GM12891 (cell line): ENCODE measurements at places on chromosomes 7 and 10.

- DNase-seq: peak; percentile 58
These were observed at the start of gene CDK6 for GRCh38 chr7:92836489-92836999. TSS of gene CDK6 (minus strand) at chr7:92836573. CDS start at chr7:92833323, 3,250 bp downstream.

- DNase-seq: no peak
These were observed 29.8 kb downstream of the JAKMIP3 start for GRCh38 chr10:132095403-132096113.

DNA sequence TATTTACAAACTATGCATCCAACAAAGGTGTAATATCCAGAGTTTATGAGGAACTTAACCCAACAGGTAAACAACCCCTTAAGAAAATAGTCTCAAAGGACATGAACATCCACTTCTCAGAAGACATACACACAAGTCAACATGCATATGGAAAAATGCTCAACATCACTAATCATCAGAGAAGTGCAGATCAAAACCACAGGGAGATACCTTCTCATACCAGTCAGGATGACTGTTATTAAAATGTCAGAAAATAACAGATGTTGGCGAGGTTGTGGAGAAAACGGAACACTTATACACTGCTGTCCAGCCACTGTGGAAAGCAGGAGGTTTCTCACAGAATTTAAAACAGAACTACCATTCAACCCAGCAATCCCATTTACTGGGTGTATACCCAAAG lies 84.0 kb downstream of the ADD3 start:
- no peak for DNase-seq

- no peak for DNase-seq
These were observed 473.8 kb downstream of the KCNMA1 start for GRCh38 chr10:77163670-77164348.

GRCh38 chr10:133088179-133088955 lies 643 bp downstream of the ADGRA1 start:
- no peak for DNase-seq

DNA sequence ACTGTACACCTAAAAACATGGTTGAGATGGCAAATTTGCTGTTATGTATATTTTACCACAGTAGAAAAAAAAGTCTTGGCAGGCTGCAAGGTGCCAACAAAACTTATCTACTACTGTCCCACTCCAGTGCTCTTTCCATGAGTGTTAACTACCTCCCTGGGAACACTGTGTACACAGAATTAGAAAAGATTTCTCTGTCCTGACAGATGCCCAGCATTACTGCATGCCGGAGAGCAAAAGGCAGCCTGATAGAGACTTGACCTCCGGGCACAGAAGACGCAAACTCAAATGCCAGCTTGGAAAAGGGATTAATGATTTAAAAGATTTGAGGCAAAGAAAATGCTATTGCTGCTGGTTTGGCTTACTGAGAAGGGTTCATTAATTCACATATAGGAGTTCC lies 228.8 kb downstream of the TMEM178B start:
- DNase-seq: no peak

DNA sequence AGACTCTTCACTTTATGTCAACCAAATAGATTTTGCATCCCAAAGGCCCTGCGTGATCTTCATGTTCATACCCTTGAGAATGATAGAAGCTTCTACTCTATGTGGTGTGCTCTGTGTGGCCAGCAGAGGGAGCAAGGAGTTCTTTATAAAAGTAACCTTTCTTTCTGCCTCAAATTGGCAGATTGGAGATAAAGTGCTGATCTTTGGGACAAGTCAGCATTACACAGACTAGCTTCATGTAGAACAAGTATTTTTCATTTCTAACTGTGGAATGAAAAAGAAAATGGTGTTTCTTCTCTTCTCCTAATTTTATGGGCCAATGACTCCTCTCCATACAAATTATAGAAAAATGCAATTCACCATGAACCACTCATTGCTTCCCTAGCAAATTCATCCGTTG lies 1214.1 kb downstream of the SORCS1 start:
- peak; percentile 12 for DNase-seq

DNA sequence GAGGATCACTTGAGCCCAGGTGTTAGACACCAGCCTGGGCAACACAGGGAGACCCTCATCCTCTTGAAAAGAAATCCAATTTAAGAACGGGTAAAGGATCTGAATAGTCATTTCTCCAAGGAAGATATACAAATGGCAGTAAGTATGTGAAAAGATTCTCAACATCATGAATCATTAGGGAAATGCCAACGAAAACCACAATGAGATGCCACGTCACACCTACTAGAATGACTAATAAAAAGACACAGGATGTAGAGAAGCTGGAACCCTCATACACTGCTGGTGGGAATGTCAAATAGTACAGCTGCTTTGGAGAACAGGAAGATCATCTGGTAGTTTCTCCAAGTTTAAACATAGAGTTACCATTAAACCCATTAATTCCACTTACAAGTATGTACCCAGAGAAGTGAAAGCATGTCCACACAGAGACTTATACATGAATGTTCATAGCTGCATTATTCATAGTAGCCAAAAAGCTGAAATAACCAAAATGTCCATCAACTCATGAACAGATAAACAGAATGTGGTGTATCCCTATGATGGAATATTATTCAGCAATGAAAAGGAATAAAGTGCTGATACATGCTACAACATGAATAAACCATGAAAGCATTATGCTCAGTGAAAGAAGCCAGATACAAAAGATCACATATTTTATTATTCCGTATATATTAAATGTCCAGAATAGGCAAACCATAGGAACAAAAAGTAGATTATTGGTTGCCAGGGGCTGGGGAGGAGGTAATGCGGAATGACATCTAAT lies 13.1 kb upstream of the ZMIZ2 start:
- DNase-seq: no peak

- no peak for DNase-seq
These were observed 219.9 kb downstream of the DKK1 start for GRCh38 chr10:52533986-52534385.

DNA sequence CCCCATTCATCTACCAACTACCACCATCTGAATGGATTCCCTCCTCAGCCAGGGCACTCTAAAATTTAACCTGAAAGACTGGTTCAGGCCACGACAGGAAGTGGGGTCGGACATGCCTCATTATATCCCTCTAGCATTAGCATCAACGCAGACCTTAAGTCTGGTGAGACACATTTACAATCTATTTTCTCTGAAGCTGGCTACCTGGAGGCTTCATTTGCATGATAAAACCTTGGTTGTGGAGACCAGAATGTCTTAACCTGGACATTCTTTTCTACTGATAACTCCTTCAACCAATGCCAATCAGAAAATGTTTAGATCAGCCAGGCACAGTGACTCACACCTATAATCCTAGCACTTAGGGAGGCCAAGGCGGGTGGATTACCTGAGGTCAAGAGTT lies 42.3 kb downstream of the SVOPL start:
- DNase-seq: no peak

GRCh38 chr7:20219446-20220292 lies 2.5 kb upstream of the MACC1 start:
- no peak for DNase-seq

DNA sequence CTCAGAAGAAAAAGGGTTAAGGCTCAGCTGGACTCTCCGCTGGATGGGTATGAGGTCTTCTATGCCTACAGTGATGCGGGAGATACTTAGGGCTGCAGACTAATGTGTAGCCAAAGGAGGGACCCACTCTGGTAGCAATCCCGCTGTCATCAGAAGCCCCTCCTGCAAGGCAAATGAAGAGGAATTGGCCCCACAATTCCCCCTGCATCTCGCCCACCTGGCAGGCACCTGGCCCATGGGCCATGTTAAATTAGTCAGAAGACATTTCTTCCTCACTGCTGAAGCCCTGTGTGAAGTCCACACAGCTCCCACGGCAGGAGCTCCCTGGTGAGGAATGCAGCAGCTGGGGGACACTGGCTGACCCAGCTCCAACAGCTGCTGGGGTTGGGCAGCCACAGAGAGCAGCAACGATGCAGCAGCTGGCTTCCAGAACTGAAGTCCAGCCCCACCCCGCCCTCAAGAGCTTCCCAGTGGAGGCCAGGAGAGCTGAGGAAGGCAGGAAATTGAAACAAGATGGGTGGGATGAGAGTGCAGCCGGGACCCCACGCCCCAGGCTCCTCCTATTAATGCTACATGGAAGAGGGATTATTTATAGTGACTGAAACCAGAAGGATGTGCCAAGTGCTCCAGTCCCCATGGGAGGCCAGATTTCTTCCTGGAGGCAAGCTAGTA lies 5.5 kb downstream of the VSTM4 start:
- no peak for DNase-seq

DNA sequence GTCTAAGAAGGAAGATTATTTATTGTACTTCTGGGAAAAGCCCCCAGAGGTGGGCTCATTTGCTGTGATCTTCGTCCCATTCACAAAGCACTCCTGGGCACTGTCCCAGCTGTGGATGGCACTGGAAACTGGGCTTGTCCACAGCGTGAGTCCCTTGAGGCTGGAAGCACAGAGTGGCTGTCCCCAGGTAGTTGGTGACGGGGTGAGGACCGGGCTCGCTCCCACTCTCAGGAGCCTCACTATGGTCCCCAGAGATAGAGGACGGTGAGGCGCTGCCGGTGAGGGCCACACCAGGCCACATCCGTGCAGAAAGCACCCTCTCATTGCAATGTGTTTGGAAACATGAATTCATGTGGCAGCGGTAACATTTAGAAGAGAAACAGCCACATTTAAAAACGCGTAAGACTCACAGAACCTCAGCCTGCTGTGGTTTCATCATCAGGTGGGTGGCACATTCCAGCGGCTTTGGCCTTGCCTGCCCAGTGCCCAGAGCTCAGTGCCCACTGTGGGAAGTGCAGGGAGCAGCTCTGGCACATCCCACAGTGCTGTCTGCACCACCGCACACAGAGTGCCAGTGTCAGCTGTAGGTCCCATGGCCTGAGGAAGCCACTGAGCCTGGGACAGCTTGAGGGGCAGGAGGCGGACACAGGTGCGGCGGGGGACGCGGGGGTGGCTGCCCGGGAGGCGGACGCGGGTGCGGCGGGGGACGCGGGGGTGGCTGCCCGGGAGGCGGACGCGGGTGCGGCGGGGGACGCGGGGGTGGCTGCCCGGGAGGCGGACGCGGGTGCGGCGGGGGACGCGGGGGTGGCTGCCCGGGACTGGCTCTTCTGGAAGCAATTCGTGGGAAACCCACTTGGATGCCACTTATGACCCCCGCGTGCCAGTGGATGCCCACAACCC lies 449.8 kb downstream of the DNAJB6 start:
- no peak for DNase-seq

GRCh38 chr10:35413985-35414861 lies 77.9 kb downstream of the CCNY start:
- no peak for DNase-seq

- DNase-seq: no peak
These were observed 613.8 kb upstream of the FOXK1 start for GRCh38 chr7:4068286-4068685.

DNA sequence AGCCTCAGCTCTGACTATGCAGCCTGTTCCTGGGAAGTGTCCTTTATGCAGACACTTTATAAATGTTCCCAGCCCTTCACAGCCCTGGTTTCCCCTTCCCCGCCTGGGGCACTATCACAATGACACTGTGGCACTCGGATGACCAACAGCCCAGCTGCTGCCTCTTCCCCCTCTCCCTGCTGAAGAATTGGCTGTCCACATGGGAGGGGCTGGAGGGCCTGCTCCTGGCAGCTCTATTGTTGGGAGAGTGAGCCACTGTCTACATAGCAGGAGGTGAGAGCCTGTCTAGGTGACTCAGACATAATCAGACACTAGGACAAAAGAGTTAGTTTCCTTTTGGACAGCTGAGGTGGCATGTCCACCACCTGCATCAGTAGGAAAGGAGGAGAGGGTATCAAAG lies 437.5 kb downstream of the PLXNA4 start:
- DNase-seq: no peak

DNA sequence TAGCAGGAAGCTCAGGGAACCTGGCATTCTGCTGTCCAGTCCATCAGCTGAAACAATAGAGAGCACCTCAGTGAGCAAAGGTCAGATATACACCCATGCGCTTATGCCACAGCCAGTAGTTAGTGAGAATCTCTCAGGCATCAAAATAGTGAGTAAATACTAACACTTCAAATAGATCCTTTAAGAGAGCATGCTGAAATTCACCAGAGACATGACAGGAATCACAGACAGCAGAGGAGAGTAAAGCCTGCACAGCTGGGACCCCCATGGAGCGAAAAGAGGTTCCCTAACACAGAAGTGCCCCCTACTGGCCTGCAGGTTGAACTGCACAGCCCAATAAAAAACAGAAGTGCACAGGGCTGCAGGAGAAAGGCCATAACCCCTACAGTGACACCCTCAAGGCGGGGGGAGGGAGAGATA lies 57.6 kb upstream of the ANTXRL start:
- no peak for DNase-seq

GRCh38 chr7:143519411-143520131 lies 41.9 kb downstream of the TAS2R41 start:
- no peak for DNase-seq

- no peak for DNase-seq
These were observed 27.2 kb downstream of the PTPRN2 start for GRCh38 chr7:158560386-158560785.

- DNase-seq: no peak
These were observed 98.5 kb upstream of the ANK3 start for GRCh38 chr10:60488111-60488669.

- no peak for DNase-seq
These were observed 641 bp upstream of the ASB13 start for GRCh38 chr10:5666841-5667630.

- no peak for DNase-seq
These were observed 110.1 kb downstream of the TPST1 start for GRCh38 chr7:66315192-66315591.

- DNase-seq: no peak
These were observed 12.4 kb downstream of the PAPOLB start for GRCh38 chr7:4849390-4849789.

DNA sequence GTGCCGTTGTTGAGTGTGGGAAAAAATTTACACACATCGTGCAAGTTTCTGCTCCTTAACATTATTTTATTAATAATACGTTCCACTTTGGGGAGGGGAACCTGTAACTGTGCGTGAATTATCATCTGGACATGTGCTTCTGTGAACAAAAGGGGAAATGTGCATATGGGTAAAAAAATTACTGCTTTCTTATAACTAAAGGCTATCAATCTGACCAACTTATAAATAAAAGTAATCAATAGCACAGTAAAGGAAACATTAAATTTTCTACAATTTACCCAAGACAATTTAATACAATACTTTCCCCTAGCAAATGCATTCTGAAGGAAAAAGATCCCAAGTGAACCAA lies 4.5 kb downstream of the TWIST1 start:
- DNase-seq: no peak

GRCh38 chr7:50915621-50916020 lies 132.9 kb upstream of the GRB10 start:
- DNase-seq: no peak

DNA sequence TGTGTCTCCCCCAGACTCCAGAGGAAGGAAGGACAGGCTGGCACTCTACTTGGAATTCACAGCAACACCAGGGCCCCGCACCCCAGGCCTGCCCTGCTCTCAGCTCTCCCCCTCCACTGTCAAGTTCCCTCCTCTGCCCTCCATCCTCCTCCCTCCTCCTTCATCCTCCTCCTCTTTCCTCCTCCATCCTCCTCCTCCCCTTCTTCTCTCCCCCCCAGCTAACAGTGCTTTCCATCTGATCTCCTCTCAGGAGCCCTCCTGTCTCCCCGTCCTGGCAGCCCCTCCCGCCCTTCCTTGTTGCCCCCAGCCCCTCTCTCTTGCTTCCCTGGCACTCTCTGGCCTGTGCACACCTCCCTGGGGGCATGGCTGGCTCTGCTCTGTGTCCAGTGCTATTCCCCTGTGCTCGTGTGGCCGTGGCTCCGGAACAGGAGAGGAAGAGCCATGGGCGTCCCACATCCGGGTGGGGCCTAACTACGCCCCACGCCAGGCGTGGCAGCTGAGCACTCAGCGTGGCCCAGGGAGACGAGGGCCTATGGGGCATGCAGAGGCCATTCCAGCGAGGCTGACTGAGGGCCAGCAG lies 64.2 kb downstream of the PWWP2B start:
- no peak for DNase-seq

- DNase-seq: no peak
These were observed 97.3 kb upstream of the SFMBT2 start for GRCh38 chr10:7507887-7508726.
